ENCODE measurements at places on chromosomes 11 and 22.

DNA sequence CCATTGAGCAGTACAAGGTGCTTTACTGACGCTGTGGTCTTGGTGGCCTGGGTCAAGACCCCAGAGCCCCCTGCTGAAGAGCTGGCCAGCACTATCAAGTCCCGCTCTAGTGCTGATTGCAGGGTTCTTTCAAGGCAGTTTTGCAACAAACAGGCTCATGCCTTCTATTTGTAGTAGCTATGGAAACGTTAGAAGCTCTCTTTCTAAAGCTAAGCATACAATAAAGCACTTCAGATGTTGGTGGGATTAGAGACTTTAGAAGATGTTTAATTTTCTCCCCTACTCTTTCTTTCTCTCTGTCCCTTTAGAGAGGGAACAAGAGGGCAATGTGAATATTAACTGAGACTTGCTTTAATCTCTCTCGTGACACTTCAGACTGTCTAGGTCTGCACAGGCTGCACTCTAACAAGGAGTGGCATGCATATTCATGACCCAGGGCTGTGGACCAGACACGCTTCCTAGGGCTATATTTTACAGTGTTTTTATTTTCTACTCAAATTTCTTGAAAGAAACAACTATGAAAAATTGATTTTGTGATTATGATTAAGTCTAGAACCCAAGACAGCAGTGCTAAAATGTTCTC is 138.6 kb downstream of the WNT7B start:
- no peak for DNase-seq

DNA sequence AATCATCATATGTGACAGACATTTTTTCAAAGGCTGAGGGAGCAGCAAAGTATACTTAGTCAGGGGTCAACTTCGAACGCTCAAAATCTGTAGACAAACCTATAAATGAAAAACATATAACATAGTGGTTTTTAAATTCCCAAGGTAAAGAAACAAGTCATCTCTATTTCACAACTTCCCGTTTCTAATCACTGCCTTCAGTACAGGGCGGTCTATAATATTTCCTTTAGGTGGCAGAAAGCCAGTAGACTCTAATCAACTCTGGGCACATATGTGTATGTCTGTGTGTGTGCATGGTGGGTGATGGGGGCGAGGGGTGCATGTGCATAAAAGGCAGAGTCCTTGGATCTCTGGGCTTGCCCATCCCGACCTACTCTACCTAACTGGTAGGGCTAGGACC is 55.0 kb upstream of the ARFGAP3 start:
- no peak for DNase-seq

GRCh38 chr11:88626216-88626615 is 288.7 kb upstream of the CTSC start:
- no peak for DNase-seq

- DNase-seq = no peak
Measured at GRCh38 chr11:123547180-123547579, 107.2 kb downstream of the SCN3B start.

GRCh38 chr11:87870086-87870485 is 305.2 kb downstream of the RAB38 start:
- DNase-seq = no peak

Data from AG09319 (cell line).